ENCODE measurements at places on chromosomes 4 and X.

GRCh38 chrX:112211459-112211858 lies 128.9 kb upstream of the TRPC5 start:
- DNase-seq: no peak

- DNase-seq: no peak
These were observed 55.8 kb downstream of the FRMPD3 start for GRCh38 chrX:107505223-107505622.

GRCh38 chr4:163087805-163088204 lies 78.9 kb downstream of the NAF1 start:
- no peak for DNase-seq

- no peak for DNase-seq
These were observed 112.1 kb downstream of the CPZ start for GRCh38 chr4:8704632-8705031.

DNA sequence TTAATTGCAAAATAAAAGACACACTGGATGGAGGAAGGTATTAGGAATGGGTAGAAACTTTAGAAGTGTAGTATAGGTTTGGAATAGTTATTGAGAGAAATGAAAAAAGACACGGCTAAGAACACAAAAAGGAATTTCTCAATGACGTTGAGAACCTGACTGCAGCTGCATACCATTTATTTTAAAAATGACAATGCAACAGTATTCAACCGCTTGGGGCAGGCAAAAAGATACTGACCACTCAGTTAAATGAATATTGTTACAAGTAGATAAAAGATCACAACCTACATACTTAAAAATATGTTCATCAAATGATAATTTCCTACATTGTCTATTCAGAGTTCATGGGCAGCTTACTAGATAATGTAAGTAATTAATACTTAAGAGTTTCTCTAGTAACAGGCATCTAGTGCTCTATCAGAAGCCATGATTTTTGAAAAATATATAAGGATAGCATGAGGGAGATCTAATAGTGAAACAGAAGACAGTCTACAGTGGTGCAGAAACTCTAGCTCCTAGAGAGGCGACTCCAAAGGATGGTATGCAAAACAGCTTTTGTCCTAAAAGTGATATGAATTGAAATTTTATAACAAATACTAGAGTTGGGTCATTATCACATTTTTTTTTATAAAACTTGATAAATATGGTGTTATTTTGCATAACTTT lies 216.2 kb upstream of the VEGFC start:
- DNase-seq: no peak

GRCh38 chr4:138034871-138035270 lies 207.3 kb downstream of the SLC7A11 start:
- no peak for DNase-seq

DNA sequence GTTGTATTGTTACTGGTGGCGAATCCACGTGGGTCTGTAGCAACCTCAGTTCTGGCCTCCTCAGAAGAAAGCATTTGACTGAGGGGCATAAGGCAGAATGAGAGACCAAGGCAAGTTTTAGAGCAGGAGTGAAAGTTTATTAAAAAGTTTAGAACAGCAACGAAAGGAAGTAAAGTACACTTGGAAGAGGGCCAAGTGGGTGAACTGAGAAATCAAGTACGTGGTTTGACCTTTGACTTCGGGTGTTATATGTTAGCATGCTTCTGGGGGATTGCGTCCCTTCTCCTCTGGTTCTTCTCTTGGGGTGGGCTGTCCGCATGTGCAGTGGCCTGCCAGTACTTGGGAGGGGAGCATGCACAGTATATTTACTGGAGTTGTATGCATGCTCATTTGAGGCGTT lies 232.7 kb upstream of the GATB start:
- no peak for DNase-seq
